Mucosa of gallbladder (tissue), 1 donor: ENCODE measurements at places on chromosomes 5 and 9.

- DNase-seq = no peak
These were observed 70.8 kb downstream of the STX17 start for GRCh38 chr9:99977033-99977792.

DNA sequence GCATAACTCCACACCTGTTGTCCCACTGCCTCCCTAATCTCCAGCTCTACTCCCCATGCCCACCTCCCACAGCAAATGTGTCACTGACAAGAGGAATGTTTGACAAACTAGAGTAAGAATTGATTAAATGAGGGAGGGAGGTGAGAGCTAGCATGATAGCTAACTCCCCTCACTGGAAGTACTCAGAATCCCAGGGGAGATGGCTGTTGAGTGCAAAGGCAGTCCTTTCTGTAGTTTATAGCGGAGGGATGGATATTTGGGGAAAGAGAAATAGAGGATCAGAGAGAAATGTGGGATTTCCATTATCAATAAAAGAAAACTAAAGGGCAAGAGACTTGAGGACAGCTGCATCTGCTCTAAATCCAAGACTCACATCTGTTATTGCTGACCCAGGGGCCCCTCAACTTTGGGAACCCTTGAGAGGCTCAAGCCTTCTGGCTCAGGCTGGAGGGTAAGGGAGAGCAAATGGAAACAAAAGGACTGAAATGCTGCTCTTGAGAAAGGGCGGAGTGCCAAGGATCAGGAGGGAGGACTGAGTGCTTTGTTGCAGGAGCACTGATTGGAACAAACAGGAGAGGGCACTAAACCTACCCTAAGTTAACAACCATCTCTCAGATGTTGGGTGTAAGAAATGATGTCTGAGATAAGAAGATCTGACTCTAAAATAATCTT lies 372.1 kb downstream of the NTRK2 start:
- DNase-seq = no peak

DNA sequence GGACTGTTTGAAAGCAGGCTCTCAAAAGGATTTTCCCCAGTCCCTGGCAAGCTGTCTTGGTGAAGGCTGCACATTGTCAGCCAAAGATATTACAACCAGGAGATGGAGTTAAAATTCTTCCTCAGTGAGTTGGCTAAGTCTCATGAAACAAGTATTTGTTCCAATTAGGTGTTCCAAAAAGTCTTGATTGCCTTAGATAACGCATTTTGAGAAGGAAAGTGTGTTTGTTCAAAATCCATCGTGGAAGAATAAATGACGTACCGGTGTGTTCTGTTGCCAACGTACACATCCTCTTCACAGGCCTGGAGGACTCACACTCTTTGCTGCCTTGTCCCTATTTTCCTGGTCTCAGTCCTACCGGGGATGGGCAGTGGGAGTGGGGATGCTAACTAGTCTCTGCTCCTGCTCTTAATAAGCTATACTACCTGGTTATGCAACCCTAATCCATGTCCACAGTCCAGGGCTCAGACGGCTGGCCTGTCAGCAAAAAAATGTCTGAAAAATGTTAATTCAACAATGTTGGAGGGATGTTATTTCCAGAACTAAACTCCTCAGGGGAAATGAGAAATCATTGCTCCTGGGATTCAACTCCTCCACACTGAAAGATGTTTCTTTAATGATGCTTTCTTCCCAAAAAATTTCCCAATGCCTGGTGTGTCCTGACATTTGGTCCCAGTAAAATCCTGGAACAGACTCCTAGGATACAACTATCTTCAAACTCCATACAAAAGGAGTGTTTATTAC lies 175.3 kb upstream of the KLF9 start:
- DNase-seq = no peak

DNA sequence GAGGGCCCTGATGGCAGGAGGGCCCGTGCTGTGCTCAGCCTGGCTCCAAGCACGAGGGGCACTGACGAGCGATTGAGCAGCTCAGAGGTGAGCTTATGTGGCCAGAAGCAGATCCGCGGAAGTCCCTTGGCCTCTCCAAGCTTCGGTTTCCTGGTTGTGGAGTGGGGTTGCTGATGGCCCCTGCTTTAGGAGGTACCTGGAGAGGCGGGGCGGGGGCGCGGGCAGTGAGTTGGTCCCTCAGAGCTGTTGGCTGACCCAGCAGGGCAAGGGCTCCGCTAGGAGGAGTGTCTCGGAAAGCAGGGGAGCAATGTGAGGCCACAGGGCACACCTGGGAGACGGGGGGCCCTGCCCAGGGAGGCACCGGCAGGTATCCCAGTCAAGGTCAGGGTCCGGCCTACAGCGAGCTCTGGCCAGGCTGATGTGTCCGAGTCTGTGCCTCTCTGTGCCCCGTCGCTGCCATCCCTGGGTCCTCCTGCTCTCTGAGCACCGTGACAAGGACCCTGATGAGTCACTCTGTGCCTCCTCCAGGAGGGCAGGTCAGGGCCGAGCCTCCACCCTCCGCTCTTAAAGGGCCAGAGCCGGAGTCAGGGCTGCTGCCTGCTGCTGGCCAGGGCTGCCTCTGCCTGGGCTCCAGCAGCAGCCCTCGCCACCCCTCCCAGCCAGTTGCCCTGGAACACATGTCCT lies 14.8 kb downstream of the NCS1 start:
- peak; percentile 63 for DNase-seq

- DNase-seq = peak; percentile 25
These were observed 42.3 kb upstream of the JMY start for GRCh38 chr5:79193643-79194042.

DNA sequence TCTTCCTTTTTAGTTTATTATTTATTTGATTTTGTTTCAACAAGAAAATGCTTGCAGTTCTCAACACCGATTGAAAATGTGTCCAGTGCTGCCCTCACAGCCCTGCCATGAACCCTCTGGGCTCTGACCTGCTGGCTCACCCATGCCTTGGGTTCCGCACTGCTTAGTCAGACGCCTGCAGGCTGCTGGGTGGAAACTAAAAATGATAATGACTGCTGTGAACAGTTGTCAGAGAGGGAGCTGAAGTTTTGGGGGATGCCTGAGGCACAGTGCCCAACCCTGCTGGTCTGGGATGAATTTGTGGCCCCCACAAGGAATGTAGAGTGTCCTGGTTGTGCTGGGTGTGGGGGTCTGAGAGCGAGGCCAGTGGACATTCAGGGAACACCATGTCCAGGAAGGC lies 22.2 kb upstream of the CFAP157 start:
- no peak for DNase-seq

DNA sequence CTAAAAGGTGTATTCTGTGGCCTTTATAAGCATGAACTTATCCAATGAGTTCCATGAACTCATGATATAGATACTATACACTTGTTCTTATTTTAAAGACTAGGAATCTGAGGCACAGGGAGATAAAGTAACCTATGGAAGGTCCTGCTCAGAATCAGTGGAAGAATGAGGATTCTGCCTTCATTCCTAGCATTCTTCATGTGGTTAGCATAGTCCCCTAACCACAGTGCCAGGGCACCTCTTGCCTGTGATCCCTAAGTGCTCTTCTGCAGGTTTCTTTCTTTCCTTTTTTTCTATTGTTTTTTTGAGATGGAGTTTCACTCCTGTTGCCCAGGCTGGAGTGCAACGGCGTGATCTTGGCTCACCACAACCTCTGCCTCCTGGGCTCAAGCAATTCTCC lies 174.1 kb downstream of the C9orf152 start:
- DNase-seq = no peak

DNA sequence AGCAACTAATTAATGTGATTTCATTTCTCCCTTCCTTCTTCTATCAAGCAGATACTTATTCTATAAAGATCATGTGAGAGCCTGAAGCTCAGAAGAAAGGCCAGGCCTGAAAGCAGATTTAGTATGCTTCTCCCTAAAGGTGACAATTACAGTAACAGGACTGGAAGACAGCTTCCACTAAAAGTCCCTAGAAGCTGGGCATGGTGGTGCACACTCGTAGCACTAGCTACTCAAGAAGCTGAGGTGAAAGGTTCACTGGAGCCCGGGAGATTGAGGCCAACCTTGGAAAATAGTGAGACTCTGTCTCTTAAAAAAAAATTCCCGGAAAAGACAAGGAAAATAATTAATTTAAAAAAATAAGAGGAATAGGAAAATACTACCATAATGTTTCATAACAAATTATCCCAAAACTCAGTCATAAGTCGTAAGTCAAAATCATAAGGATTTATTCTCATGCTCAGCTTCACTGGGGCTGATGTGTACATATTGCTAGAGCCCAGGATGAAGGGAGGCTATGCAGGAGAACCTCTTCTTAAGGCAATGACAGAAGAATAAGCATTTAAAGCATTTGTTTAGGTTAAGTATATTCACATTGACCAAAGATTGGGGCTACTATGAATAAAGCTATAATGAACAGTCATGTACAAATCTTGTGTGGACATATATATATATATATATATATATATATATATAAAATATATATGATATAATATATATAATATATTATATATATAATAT lies 210.8 kb upstream of the SMARCA2 start:
- no peak for DNase-seq

- no peak for DNase-seq
These were observed 794.0 kb downstream of the EFNA5 start for GRCh38 chr5:106876665-106877194.

DNA sequence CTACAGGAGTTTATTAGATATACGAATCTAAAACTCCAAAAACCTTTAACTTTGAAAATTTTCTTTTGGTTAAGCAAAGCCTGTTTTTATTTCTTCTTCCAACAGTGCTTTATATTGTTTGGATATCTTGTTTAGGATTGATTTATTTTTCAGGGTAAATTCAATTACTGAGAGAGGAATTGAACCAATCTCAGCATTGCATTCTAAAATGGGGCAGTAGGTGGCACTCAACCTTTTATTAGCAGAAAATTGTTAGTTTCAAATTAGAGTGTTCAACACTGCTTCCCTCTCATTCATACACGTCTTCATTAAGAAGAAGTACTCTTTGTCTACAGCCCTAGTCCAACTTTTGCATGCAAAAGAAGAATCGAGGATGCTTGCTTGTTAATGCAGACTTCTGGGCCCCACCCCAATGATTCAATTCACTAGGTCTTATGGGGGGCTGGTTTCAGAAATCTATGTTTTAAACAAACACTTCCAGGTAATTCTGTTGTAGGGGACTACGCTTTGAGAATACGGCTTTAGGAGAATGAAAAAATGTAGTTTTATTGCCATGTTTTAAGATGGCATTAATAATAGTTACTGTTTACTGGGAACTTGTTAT lies 26.6 kb downstream of the MRPL22 start:
- DNase-seq = no peak
